ENCODE measurements at places on chromosomes 3 and 15.

DNA sequence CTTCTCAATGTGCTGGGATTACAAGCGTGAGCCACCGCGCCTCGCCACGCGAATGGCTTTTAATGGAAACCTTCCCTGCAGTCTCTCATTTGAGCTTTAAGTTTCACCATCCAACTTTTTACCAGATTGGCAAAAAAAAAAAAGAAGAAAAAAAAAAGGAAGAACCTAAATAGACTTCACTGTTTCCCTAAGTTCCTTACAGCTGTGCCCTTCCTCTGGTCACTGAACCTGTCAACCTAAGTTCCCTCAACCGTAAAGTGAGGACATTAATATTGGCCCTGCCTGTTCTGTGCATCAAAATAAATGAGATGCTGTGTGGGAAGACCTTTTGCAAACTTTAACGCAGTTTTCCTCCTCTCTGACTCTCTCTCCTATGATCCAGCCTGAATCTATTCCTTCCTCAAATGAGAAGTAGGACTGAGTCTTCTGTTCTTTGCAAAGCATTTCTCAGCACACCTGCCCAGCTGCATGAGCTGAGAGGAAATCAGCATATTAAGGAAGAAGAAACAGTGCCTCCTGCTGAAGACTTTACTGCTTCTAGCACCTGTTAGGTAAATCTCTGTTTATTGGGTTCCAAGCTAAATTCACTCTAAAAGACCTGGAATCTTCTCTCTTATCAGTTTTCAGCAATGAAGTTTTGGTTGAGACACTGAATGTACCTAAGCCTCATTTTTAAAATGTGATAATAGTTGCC lies 99.6 kb upstream of the ETV5 start:
- H3K27ac ChIP-seq = peak overlapping the region; percentile 24
- no peak overlapping the region for H3K4me3 ChIP-seq
- H3K4me1 ChIP-seq = peaks cover 24% of the 10 kb centered on the region
- no peaks in the 10 kb centered on the region for H3K36me3 ChIP-seq
- no peak for DNase-seq

DNA sequence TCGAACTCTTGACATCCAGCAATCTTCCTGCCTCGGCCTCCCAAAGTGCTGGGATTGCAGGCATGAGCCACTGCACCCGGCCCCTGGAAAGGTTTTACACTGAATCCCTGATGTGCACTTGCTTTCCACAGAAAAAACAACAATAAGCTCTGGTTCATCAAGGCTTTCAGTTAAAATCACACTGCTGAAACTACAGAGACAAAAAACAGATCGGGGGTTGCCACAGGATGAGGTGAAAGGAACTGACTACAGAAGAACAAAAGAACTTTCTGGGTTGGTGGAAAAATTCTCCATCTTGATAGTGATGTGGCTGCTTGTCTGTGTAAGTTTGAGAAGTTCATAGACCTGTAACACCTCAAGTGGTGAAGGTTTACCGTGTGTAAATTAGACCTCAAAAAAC lies 2.9 kb downstream of the RAB43 start:
- DNase-seq = no peak
- H3K27me3 ChIP-seq = no peaks in the 10 kb centered on the region
- H3K4me3 ChIP-seq = peak overlapping the region; percentile 83
- H3K36me3 ChIP-seq = peaks cover 19% of the 10 kb centered on the region

GRCh38 chr3:142279965-142280590 lies 54.7 kb upstream of the GK5 start:
- H3K27ac ChIP-seq = no peak overlapping the region
- peak; percentile 75 for DNase-seq
- H3K4me1 ChIP-seq = peaks cover 6% of the 10 kb centered on the region
- H3K36me3 ChIP-seq = no peaks in the 10 kb centered on the region
- H3K4me3 ChIP-seq = no peak overlapping the region
- H3K27me3 ChIP-seq = no peaks in the 10 kb centered on the region

DNA sequence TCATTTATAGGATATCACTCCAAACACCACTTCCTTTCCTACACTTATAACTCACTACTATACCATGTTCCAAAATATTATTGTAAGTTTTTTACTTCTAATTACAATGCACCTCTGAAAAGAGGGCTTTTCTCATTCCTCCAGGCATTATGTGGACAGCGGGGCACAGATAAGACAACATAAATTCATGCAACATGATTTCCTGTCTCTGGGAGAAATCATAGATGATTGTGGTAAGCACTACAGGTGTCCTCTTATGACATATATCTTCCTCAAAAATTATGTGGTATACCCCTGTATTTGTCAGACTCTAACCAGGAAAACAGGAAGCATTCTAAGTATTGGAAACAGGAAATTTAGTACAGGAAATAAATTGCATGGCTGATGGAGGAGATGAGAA lies 45.7 kb upstream of the INO80 start:
- H3K27me3 ChIP-seq = no peaks in the 10 kb centered on the region
- H3K4me1 ChIP-seq = no peaks in the 10 kb centered on the region
- no peak for DNase-seq
- no peak overlapping the region for H3K27ac ChIP-seq
- H3K36me3 ChIP-seq = no peaks in the 10 kb centered on the region
- H3K4me3 ChIP-seq = no peak overlapping the region

DNA sequence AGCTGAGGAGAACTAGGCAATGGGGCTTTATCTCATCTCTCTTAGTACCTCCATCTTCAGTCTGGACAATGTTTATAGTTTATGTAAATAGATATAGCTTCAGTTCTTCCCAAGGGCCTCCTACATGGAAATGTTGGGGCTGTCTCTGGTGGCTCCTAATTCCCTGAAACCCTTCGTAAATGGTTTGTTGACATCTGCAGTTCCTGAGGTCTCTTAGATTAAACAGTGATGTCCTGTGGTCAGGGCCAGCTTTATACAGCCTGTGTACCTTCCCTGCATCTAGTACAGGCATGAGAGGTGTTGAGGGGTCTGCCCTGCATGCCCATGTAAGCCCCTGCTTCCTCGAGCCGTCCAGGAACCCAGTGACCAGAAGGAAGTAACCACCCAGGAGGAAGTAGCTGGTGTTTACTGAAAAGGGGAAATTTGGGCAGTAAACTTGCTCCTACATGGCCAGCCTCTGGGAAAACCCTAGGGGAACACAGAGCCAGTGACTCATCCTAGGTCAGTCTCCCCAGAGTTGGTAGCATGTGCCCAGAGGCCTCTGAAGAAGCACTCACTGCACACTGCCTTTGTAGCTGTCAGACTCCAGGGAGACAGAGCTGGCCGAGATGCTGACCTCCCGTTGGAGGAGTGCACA lies 4.7 kb upstream of the TBC1D2B start:
- no peak overlapping the region for H3K27ac ChIP-seq
- DNase-seq = no peak
- peaks cover 61% of the 10 kb centered on the region for H3K4me1 ChIP-seq
- no peaks in the 10 kb centered on the region for H3K27me3 ChIP-seq
- H3K36me3 ChIP-seq = no peaks in the 10 kb centered on the region
- no peak overlapping the region for H3K4me3 ChIP-seq

DNA sequence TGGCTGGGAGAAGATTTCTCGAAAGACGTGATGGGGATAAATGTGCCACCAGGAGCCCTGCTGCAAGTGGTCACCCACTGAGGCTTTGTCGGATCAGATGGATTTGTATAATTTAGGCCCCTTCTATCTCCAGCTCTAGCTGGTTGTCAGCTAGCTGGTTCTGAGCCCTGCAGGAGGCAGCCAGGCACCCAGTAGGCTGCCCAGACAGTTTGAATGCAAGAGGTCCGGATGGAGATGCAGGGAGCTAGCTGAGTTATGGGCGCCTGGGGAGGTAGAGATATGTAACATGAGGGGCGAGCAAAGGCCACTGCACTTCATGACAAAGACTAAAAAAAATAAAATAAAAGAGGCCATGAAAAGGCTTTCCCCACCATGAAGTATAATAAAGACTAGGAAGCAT lies 35.1 kb upstream of the ADPGK start:
- H3K4me1 ChIP-seq = no peaks in the 10 kb centered on the region
- no peak overlapping the region for H3K27ac ChIP-seq
- no peak for DNase-seq
- no peak overlapping the region for H3K4me3 ChIP-seq

GRCh38 chr3:172635588-172635987 lies 75.3 kb downstream of the NCEH1 start:
- H3K4me3 ChIP-seq = no peak overlapping the region
- H3K4me1 ChIP-seq = no peaks in the 10 kb centered on the region
- no peak overlapping the region for H3K27ac ChIP-seq
- no peaks in the 10 kb centered on the region for H3K27me3 ChIP-seq
- H3K36me3 ChIP-seq = peaks cover 45% of the 10 kb centered on the region

GRCh38 chr3:189900578-189900977 lies 220.1 kb downstream of the P3H2 start:
- no peaks in the 10 kb centered on the region for H3K27me3 ChIP-seq
- 0 out of 2 replicates have a peak, but pooled peaks cover 4% of the 10 kb centered on the region for H3K4me1 ChIP-seq
- H3K36me3 ChIP-seq = no peaks in the 10 kb centered on the region
- no peak overlapping the region for H3K27ac ChIP-seq
- DNase-seq = no peak
- no peak overlapping the region for H3K4me3 ChIP-seq

GRCh38 chr3:24264748-24265158 lies 229.9 kb downstream of the THRB start:
- no peak overlapping the region for H3K27ac ChIP-seq
- peak; percentile 53 for DNase-seq
- H3K27me3 ChIP-seq = no peaks in the 10 kb centered on the region
- no peak overlapping the region for H3K4me3 ChIP-seq

GRCh38 chr15:69074001-69074842 lies 59.7 kb downstream of the NOX5 start:
- no peaks in the 10 kb centered on the region for H3K36me3 ChIP-seq
- H3K27me3 ChIP-seq = peaks cover 52% of the 10 kb centered on the region
- peak; percentile 20 for DNase-seq
- H3K4me3 ChIP-seq = peak overlapping the region; percentile 62
- no peak overlapping the region for H3K27ac ChIP-seq

GRCh38 chr3:57952651-57953050 lies 55.6 kb upstream of the FLNB start:
- no peaks in the 10 kb centered on the region for H3K36me3 ChIP-seq
- no peak overlapping the region for H3K4me3 ChIP-seq
- no peak overlapping the region for H3K27ac ChIP-seq
- no peak for DNase-seq
- H3K27me3 ChIP-seq = no peaks in the 10 kb centered on the region

DNA sequence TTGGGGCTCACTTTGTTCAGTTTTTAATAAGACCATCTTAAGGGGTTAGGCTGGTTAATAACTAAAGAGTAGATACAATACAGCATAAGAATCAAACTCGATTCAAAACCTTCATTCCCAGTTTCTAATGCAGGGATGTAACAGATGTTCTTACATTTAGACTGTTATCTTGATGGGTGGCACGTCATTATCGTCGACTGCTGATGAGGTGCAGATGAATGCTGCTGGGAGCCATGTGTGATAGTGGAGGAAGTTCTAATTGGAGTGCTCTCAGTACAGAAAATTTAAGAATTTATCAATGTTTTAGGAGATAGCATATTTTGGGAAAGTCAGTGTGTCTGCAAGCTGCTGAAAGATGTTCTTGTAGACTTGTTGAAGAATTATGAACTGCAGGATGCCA lies 331.5 kb downstream of the PTPRG start:
- no peaks in the 10 kb centered on the region for H3K27me3 ChIP-seq
- no peak overlapping the region for H3K4me3 ChIP-seq
- no peak for DNase-seq
- H3K36me3 ChIP-seq = no peaks in the 10 kb centered on the region
- no peak overlapping the region for H3K27ac ChIP-seq
- H3K4me1 ChIP-seq = peaks cover 8% of the 10 kb centered on the region

GRCh38 chr3:24837601-24838000 lies 343.0 kb upstream of the THRB start:
- no peaks in the 10 kb centered on the region for H3K4me1 ChIP-seq
- no peaks in the 10 kb centered on the region for H3K36me3 ChIP-seq
- H3K27me3 ChIP-seq = no peaks in the 10 kb centered on the region
- no peak overlapping the region for H3K27ac ChIP-seq
- DNase-seq = no peak

DNA sequence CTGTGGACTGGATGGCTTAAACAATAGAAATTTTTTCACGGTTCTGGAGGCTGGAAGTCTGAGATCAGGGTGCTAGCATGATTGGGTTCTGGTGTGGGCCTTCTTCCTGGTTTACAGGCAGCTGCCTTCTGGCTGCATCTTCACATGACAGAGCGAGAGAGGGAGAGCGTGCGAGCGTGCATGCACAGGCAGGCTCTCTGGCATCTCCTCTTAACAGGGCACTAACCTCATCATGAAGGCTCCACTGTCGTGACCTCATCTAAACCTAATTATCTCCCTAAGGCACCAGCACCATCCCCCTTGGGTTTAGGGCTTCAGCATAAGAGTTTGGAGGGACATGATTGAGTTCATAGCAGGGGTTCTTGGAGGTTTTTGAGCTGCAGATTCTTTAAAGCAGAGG lies 292.0 kb upstream of the C2CD4B start:
- H3K27ac ChIP-seq = no peak overlapping the region
- H3K4me1 ChIP-seq = peaks cover 24% of the 10 kb centered on the region
- DNase-seq = no peak
- no peak overlapping the region for H3K4me3 ChIP-seq

- no peak overlapping the region for H3K27ac ChIP-seq
- H3K4me1 ChIP-seq = no peaks in the 10 kb centered on the region
- no peaks in the 10 kb centered on the region for H3K27me3 ChIP-seq
- H3K36me3 ChIP-seq = no peaks in the 10 kb centered on the region
These were observed 271.5 kb downstream of the TUSC7 start for GRCh38 chr3:116981089-116981488.

DNA sequence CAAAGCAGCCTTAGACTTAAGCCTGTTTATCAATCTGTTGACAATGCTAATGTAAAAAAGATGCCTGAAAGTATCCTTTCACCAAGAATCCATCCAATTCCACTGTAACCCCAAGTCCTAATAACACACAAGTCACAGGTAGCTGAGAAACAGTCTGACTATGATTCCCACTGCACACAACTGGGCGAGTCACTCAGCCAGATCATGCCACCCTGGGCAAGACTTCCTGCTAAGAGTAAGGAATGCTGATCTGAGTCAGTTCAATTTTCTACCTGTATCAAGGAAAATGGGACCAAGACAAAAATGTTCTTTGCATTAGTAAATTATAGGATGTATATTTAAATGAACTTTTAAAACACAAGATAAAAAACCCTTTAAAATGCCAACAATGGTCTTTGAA lies 33.3 kb downstream of the NPTN start:
- no peak overlapping the region for H3K4me3 ChIP-seq
- DNase-seq = no peak
- no peaks in the 10 kb centered on the region for H3K36me3 ChIP-seq
- no peaks in the 10 kb centered on the region for H3K27me3 ChIP-seq
- no peak overlapping the region for H3K27ac ChIP-seq

DNA sequence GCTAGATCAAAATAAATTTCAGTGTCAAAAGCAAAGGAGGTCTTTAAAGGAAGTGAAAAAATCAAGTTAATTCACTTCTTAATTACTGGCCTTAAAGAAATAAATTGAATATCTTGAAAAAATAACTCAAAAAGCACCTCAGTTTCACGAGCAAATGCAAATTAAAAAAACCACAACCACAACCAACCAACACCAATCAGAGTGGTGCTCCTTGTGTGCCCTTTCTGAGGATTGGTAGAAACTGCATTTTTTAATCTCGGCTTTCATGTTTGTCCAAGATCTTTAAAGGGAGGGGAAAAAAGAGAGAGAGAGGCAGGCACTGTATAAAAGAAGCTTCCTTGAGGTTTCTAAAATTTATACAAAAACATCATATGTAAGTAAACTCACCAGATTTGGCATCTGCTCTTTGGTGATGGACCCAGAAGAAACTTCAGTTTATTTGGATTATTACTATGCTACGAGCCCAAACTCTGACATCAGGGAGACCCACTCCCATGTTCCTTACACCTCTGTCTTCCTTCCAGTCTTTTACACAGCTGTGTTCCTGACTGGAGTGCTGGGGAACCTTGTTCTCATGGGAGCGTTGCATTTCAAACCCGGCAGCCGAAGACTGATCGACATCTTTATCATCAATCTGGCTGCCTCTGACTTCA lies at the start of gene GPR15:
Gene GPR15 (plus strand): TSS at position 357 of the 653 bp plus-strand sequence. CDS start 56 bp downstream, at position 413.
- H3K4me1 ChIP-seq = peaks cover 18% of the 10 kb centered on the region
- H3K36me3 ChIP-seq = no peaks in the 10 kb centered on the region
- H3K27me3 ChIP-seq = no peaks in the 10 kb centered on the region
- no peak within 1 kb of the TSS for H3K27ac ChIP-seq
- H3K4me3 ChIP-seq = no peak within 1 kb of the TSS

Measured in HepG2 (cell line).